Stimulated activated CD4-positive, alpha-beta T cell treated with anti-CD3 and anti-CD28 coated beads, TNF-alpha, amount 100 ng/mL, for 1 hour (primary cell): ENCODE measurements at places on chromosomes 4 and X.
A peak's percentile ranks its signal among the peaks of the same experiment; 100 is the strongest.

DNA sequence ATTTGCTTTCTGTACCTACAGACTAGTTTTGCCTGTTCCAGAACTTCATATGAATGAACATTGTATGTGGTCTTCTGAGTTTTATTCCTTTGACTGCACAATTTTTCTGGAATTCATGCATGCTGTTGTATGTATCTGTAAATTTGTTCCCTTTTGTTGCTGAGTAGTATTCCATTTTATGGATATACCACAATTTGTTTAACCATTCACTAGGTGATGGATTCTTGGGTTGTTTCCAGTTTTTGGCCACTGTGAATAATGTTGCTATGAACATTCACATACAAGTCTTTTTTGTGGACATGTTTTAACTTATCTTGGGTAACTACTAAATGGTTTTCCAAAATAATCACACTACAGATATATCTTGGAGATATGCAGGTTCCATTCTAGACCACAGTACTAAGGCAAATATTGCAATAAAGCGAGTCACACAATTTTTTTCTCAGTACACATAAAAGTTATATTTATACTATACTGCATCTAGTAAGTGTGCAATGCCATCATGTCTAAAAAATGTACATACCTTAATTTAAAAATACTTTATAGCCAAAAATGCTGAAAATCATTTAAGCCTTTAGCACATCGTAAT, 58.7 kb downstream of the TSPAN5 start:
- DNase-seq: no peak

DNA sequence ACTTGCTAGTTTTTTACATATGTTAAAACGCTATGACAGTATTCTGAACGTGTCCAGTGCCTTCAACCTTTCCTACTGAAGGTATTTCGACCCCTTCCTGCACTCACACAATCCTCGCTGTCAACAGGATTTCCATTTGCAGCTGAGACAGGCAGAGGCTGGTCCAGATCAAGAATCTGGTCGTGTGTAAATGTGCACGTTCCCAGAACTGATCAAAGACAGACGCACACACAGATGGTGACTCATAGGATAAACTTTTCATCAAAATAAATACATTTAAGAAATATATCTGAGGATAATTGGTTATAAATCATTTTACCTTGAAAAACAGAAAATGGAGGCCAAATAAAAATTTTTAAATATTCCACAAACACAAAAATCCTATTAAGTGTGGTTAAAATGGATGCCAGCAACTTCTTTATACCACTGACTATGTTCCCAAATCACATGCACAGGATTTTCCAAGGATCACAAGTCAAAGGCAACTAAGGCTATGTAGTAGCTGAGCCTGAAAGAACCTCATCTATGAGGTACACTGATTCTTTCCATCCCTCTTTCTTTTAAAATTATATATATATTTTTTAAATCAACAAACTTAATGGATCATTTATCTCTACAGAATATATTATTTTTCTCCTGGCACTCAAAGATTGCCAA, 85.9 kb downstream of the RNF150 start:
- no peak for DNase-seq

- DNase-seq: no peak
Measured at GRCh38 chrX:44060221-44060620, 87.0 kb upstream of the NDP start.

DNA sequence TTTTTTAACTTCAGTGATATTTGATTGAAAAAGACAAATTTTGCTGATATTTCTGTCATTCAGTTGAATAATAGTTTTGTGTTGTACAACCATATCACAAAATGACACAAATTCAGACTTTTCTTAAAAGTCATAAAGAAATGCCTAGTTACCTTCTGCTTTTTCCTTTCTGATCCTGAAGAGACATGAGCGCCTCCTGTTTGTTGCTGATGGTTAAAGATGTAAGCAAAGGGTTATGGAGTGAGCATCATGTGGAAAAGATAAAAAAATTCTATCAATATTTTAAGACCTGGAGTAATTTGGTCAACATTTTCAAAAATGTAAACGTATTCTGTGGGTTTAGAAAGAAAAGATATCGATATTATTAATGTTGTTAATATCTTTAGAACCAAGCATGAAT, 669.9 kb upstream of the NR3C2 start:
- DNase-seq: no peak

DNA sequence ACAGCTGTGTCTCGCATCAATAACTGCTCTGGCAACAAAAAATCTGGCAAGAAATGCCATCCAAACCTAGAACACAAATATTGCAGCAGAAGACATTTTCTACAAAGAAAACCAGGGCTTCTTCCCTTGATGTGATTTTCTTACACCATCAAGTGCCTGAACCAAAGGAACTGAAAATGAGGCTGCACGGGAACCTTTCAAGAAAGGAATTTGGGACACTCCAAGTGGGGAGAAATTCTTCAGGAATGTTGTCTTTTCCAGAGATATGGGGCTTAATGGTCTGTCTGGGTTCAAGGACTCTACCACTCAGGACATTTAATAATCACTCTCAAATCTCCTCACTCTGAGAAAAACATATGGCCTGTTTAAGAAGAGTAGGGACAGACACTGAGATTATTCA, 57.6 kb downstream of the PRDM5 start:
- no peak for DNase-seq

GRCh38 chr4:83146841-83147240, 32.3 kb upstream of the PLAC8 start:
- DNase-seq: no peak

GRCh38 chr4:85228264-85228663, 246.7 kb upstream of the ARHGAP24 start:
- no peak for DNase-seq

DNA sequence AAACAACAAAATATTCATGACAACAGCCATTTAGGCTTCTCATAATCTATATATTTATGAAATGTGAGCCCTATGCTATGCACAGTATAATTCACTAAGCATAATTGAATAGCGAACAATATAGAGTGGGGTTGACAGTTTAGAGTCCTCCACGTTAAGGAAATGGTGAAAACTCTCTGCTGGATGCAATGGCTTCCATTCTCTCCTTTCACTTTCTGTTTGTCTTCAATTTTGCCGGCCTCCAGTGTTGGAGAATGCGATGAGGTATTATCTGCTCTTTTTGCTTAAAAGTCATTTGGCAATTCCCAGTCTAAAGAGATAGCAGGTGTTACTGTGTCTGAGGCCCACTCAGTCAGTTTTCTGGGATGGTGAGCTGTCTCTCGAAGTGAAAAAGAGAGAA, 52.1 kb downstream of the NPY5R start:
- no peak for DNase-seq

GRCh38 chr4:14023896-14024295, 396.4 kb upstream of the BOD1L1 start:
- DNase-seq: no peak

DNA sequence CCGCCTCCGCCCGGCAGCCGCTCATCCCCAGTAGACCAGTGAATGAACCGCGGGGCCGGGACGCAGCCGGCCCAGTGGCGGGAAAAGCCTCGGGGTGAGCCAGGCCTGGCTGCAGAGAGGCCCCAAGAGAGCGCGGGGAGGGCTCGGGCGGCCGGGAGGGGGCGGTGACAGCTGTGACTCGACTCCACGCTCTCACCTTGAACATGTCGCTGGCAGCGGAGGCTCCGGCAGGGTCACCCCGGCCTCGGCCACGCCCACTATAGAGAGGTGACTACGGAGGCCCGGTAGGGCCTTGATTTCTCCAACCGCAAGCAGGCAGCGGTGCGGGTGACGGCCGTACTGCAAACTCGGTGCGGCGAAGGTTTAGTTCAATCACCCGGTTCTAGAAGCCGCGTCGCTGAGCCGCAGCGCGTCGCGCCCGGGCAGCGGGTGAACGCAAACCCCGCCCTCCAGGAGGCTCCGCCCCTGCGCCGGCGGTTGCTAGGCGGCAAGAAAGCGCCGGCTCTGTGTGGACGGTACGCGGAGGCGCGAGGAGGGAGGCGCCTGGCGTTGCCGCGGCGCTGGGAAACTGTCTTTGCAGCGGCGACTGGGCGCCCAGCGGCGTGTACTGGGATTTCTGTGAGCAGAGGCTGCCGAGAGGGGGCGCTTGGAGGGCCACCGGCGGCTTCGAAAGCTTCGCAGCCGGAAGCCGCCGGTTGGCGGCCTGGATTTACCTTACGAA, at the start of the genes APOO and CXorf58:
APOO (minus strand) TSS at position 441 of the 721 bp plus-strand sequence; CDS start at position 205, 236 bp downstream.
CXorf58 (plus strand) TSS at position 509 of the 721 bp plus-strand sequence. CDS start 2,297 bp downstream, outside the sequence.
- peak; percentile 77 for DNase-seq

- DNase-seq: no peak
Measured at GRCh38 chr4:141309874-141310273, 89.2 kb downstream of the ZNF330 start.

DNA sequence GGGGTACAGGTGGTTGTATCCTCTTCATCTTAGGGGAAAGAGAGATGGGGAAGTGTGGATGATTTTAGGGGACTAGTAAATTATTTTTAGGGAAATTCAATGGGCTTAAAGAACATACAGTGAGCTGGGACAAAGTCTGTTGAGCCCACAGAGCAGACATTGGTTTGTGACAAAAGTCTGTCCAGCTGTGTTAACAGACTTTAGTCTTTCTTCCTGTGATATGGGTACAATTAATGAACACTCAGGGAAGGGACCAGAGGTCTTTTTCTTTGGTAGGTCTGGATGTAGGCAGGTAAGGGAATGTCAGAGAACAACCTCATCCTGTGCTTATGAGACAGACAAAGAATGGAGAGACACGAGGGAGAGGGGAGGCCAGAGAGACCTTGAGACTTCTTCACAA, 2.0 kb downstream of the CLRN2 start:
- no peak for DNase-seq

GRCh38 chr4:172601195-172601594, 567.4 kb upstream of the GALNT7 start:
- no peak for DNase-seq

DNA sequence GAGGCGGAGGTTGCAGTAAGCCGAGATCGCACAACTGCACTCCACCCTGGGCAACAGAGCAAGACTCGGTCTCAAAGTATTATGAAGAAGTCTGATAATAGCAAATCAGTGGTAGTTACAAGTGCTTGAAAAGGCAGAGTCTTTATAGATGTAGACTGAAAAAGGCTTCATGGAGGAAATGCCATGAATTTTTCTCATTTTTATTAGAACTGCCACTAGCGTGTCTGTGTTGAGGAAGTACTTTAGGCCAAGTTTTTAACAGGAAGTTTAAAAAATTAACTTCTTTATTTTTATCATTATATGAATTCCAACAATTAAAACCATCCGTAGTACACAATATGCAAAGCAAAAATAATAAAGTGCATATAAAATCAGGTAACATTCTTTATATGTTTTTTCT, 32.8 kb upstream of the IL13RA1 start:
- no peak for DNase-seq

DNA sequence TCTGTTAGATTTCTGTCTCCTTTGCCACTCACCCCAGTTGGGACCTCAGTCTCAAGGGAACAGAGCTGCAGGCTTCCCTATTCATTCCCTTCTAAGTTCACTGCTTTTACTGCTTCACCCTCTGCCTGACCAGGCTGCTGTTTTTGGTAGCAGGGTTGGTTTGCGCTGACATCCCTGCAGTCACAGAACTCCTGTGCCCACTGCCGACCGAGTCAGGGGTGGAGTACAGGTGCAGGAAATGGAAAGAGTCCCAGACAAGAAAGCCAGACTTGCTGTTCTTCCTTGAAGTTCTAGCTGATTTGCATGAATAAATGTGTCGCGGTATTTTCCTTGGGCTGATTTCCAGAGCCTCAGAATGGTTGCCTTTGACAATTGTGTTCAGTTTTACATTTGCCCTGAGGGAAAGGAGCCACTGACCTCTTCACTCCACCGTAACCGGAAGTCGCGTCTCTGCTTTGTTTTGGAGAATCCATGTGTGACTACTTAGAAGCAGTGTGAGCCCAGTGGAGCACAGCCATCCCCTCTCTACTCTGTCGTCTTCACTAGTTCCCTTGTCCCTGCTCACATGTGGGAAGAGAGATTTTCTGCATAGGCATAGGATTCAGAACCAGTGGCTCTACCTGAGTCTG, 84.8 kb downstream of the TNIP2 start:
- no peak for DNase-seq

DNA sequence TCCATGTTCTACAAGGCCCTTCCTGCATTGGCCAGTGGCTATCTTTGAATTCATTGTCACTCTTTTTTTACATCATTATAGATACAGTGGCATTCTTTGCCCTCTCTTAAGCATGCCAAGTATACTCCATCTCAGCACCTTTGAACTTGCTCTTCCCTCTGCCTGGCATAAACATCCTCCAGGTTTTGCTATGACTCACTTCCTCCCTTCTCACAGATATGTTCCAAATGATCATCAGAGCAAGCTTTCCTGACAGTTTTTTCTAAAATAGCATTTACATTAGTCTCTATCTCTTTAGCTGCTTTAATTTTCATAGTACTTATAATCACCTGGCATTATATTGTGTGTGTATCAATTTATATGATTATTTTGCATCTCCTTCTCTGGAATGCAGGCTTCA, 553.3 kb upstream of the MAGEB2 start:
- no peak for DNase-seq

DNA sequence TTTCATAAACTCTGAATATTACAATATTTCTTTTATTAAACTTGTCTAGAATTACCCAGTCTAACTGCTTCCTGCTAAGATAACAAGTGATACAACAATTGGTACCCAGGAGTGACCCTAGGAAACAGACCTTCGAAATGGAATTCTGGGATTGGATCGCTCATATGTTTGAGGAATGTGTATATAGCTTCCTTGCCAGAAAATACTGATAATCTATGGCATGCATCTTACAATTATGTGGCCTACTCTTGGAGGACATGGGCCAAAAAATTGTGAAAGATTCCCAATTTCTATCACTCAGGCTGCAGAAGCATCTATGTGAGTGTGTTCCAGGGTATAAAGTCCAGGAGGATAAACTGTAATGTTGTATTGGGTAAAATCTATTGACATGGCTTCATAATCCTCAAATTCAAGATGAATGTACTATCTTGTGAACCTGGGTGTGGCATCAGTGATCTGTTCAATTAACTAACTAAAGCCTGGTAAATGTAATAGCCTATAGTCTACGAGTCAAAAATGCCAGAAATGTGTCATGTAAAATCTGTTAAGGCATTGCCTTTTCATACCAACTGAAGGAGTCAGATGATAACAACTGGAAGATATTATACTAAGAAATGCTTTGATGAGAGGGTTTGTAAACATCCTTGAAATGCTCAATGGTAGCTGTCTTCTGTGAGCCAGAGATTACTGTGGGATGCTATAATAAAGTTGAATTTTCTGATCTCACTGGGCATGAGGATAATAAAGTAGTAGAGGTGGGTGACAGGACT, 1499.3 kb downstream of the PCDH7 start:
- DNase-seq: no peak

- no peak for DNase-seq
Measured at GRCh38 chr4:16754104-16754503, 144.3 kb downstream of the LDB2 start.

- no peak for DNase-seq
Measured at GRCh38 chr4:56389558-56389957, 2.3 kb upstream of the AASDH start.

- no peak for DNase-seq
Measured at GRCh38 chr4:126513596-126513995, 1119.2 kb upstream of the INTU start.

GRCh38 chr4:23882976-23883531, 6.8 kb downstream of the PPARGC1A start:
- no peak for DNase-seq

- no peak for DNase-seq
Measured at GRCh38 chrX:20414066-20414465, 147.4 kb upstream of the RPS6KA3 start.
